T-helper 2 cell treated with Interferon-gamma antibody and Interleukin-4, amounts not matched to agents 5 μg/mL and 100 μg/mL, for 36 hours (primary cell): ENCODE measurements at places on chromosomes 2 and 18.

DNA sequence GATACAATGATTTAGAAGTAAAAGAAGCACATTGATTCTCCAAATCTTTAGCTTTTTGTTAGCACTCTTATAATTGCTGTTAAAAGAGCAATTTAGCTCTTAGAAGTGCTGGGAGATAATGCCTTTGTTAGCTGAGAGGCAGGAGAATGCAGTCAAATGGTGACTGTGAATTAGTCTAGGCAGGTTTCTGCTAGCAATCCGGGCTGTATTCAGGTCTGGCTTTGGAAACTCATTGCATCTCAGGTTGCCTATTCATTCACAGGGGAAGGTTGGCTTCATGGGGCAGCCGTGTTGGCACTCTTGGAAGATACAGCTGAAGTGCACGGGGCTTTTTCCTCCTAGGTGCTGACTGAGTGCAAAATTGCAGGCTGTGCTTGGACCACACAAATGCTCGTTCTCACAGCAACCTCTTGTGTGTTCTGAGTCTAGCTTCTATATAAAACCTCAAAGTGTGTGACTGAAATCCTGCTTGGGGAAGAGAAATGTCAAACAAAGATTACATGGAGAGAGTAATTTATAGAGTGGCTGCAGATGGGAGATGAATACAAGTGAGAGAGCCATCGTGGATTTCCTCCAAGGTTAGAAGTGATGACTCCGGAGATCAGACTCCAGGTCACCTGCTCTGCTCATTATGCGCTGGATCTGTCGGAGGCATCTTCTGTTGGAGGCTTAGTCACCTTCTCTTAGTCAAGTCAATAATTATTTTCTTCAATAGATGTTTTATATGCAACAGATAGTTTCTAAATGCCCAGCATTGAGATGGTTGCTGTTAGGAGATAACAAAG, 167.8 kb downstream of the PMAIP1 start:
- DNase-seq = no peak

DNA sequence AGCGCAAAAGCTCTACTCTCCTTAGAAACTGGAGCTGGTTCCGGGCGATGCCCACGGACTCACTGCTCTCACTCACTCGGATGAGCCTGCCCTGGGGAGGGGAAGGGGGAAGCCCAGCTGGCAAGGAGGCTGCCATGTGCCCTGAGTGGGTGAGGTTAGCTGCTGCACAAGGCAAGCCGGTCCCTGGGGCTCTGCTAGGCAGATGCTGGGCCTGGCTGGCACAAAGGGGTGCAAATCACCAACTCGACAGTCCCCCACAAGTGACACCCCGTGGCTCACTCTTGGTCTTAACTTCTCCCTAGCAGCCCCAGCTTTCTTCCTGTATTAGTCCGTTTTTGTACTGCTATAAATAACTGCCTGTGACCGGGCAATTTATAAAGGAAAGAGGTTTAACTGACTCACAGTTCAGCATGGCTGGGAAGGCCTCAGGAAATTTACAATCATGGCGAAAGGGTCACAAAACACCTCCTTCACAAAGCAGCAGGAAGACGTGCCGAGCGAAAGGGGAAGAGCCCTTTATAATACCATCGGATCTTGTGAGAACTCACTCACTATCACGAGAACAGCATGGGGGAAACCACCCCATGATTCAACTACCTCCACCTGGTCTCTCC, 33.2 kb downstream of the ADCY3 start:
- no peak for DNase-seq

DNA sequence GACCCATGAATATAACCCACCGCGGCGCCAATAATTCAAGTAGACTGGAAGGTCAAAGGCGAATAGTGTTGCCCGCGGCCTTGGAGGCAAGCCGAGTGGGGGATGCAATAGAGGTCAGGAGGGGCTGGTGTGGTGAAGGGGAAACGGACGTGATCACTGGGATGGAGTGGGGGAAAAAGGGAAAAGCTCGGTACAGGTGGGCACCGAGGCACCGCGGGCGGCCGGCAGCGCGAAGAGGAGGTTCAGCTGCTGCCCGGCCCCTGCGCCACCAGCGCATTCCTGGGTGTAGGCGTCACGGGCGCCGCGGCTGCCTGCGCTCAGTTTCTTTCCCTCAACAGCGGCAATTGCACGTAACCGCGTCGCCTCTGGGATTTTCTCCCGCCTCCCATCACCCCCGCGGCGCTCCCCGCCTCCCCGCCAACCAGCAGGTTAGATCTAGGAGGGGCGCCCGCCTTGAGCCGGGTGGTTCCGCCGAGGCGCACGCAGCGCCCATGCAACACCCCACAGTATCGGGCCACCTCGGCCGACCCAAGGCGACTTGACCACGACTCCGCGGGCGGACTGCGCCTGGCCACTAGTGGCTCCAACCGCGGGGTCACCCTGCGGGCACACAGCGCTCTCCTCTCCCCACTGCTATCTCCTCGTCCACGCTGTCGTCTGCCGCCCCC, 1.5 kb downstream of the RND3 start:
- no peak for DNase-seq

DNA sequence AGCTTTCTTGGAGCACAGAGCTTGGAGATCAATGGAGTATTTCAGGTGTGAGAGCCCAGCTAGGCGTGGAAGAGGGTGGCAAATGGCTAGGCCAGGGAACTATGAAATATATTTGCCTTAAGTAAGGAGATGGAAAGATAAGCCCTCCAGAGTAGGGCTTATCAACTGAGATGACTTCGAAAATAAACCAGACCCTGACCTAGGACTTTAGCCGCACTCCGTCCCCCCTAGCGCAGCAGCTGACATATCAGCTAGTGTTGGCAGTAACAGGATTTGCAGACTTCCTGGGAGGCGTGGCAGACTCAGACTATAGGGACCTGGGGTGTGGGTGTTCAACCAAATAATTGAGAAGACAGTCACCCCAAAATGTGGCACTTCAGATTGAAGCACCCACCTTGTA, 127.7 kb upstream of the EPAS1 start:
- DNase-seq = no peak

DNA sequence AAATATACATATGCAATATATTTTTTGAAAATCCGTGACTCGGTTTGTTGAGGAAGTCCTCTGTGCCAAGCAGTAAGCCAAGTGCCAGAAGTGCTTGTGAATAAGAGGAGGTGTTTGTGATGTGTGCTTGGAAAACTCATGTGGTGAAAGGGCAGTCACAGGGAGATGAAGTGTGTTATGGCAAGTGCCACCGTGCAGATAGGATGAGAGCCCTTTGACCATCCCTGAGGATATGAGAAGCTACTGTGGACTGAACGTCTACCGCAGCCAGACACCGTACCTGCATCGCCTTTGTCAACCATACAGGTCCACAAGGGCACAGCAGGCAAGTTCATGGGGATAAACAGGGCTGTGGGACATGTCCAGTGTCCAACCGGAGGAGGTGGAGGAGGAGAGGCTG, 288.9 kb upstream of the MYT1L start:
- no peak for DNase-seq

DNA sequence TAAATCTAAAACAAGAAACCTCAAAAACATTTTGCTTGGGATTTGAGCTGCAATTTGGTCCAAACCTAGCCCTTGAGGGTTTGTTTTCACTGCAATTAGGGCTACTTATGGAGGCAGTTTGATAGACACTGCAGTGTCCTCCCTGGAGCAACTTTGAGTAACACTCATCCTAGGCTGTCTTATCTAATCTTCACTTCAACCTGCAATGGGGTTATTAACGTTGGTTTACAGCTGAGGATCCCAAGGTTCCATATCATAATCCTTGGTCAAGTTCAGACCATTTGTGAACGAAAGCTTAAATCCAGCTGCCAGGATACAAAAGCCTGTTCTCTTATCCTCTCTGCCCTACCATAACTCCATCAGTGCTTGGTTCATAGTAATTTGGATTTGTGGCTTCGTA, 2.5 kb downstream of the ANXA4 start:
- no peak for DNase-seq

- no peak for DNase-seq
Measured at GRCh38 chr18:13353084-13353823, 134.7 kb downstream of the LDLRAD4 start.
